Left ventricle myocardium superior (tissue), 1 donor: ENCODE measurements at places on chromosomes 5 and 9.

GRCh38 chr9:90307891-90308290 lies 334.7 kb downstream of the DIRAS2 start:
- no peak for DNase-seq

DNA sequence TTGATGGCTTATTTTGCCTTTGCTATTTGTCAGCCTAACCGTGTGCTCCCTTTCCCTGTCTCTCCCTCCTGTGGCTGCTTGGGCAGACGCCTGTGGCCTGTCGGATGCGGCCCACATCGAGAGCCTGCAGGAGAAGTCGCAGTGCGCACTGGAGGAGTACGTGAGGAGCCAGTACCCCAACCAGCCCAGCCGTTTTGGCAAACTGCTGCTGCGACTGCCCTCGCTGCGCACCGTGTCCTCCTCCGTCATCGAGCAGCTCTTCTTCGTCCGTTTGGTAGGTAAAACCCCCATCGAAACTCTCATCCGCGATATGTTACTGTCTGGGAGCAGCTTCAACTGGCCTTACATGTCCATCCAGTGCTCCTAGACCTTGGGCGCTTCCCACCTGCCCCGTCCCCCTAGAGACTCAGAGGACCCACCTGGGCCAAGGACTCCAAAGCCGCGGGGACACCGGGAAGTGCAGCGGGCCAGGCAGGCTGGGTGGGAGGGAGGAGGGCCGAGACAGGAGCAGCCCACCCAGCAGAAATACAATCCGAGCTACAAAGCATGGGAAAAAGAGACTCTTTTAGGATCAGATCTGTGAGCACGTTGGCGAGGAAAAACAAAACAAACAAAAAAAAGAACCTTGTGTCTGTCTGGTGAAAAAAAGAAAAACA lies 10.6 kb downstream of the NR2F1 start:
- DNase-seq, result no peak

DNA sequence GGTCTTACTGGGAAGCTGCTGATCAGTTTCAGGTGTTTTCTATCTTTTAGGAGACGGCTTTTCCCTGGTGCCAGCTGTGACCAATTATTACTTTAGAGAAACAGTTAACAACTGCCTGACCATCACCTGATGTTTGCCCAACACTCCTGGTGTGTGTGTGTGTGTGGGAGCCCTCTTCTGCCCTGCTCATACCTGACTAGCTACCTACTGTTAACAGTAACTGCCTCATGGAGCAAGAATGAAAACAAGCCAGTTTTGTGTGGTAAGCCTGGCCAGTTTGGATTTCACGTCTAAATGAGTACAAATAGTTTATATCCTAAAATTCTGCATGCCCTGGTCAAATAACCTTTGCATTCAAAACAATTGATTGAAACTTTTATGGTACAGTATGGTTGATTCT lies 46.1 kb upstream of the RIOK2 start:
- DNase-seq, result no peak

DNA sequence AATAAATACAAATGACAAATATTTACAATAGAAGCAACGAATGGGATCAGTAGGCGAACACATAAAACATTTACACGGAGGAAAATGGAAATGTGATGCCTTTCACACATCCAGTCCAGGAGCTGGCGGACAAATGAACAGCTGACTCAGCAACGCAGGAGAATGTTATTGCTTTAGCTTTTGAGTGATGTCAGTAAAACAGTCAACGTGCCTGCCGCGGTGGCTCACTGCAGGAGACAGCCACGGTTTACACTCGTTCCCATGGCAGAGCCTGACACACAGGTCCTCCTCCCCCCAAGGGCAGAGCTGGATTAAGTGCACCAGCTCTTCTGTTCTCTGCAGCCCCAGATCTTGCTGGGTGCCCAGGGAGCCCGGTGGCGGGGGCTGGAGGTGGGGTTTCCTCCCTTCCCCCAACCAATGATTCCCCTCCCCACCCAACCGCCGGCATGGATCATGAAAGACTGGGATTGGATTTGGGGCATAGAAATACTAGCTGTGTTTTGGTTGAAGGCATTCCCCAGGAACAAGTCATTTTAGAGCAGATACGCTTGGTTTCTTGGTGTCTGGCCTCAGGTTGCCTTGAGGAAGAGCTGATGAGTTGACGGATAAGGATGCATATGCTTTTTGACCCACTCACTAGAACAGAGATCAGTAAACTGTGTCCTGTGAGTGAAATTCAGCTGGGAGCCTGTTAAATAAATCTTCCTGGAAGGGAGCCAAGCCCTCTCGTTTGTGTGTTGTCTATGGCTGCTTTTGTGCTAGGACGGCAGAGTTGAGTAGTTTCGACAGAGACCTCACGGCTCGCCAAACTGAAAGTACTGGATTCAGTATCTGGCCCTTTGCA lies 12.5 kb downstream of the STC2 start:
- no peak for DNase-seq

DNA sequence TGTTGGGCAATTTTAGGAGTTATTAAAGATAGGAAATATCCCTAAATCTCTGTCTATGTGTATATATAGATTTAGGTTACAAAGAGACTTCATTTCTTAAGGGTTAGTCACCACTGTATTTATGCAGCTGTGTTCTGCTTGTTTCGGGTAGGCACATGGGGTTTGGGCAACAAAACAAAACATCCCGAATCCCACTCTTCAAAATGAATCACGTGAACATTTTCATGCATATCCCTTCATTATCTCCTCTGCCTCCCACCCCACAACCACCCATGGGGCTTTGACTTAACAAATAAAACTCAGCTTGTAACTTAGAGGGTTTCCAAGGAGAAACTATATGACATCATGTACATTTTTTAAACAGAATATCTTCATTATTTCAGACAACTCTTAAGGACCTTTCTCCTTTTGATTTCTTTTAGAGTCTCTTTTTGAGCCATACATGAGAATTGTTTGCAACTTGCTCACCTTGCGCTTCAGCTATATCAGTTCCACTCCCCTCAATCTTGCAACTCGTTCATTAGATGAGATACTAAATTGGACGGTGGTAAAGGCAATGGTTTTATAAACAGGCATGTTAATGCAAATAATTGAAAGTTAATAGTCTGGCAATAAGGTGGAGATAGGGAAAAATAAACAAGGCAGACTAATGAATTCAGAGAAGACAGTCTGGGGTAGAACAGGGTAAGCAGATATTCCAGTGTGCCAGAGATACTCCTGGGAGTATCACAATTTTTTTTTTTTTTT lies 136.7 kb downstream of the CD180 start:
- no peak for DNase-seq
